ENCODE measurements at places on chromosomes 11 and 22.

DNA sequence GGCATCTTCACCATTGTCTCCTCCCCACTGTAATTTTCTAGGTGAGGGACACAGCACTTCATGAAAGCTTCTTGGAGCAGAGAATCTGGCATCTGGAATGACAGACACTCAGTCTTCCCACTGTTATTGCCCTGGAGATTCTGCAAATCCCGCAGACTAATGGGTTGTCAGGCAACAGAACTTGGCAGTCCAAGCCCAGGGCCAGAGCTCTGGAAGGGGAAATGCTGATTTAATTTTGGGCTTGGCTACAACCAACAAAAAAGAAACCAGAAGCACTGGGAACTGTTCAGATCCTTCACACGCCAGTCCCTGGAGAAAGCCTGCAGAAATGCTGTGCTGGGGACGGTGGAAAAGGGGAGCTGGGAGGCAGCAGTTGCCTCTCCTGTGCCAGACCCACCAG is 71.5 kb upstream of the BID start:
- DNase-seq: no peak

DNA sequence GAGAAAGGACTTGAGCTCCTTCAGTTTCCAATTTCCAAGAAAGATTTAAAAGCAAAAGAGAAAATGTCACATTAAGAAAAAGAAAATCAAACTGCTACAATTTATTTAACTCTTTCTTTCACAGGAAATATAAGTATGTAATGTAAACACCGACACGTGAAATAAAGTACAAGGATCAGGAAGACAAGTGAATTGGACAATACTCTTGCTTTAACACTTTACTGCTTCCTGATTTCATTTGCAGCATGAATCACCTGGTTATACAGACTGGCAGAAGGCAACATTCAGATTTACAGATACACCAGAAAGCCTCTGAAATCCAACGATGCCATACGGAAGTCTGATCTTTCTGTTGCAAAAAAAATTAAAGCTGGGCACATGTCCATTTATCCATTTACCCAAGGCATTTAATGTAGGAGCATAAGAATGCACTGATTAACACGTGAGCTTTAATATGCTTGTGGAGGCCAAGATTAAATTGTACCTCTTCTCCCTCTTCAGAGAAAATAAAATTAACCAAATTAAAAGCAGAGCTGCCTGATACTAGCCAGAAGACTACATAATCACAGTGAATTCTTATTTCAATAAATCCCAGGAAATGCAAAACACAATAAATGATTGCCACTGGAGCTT is 16.0 kb upstream of the PPP2R1B start:
- no peak for DNase-seq

DNA sequence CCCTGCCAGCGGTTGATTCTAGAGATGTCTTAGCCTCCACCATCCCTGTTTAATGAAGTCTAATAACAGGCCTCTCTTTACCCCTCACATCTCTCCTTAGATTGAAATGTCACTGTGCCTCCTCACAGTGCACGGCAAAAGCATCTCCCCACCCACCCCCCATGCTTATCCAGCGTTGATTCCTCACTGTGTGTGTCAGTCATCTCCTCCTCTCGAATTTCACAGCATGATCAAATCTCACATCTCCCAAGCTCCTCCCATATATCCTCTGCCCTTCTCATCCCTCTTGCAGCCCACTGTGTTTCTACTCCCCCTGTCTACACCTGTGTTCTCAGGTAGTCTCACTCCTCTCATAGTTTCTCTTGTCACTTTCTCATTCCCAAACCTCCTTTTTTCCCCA is 84.6 kb downstream of the DBX1 start:
- no peak for DNase-seq

DNA sequence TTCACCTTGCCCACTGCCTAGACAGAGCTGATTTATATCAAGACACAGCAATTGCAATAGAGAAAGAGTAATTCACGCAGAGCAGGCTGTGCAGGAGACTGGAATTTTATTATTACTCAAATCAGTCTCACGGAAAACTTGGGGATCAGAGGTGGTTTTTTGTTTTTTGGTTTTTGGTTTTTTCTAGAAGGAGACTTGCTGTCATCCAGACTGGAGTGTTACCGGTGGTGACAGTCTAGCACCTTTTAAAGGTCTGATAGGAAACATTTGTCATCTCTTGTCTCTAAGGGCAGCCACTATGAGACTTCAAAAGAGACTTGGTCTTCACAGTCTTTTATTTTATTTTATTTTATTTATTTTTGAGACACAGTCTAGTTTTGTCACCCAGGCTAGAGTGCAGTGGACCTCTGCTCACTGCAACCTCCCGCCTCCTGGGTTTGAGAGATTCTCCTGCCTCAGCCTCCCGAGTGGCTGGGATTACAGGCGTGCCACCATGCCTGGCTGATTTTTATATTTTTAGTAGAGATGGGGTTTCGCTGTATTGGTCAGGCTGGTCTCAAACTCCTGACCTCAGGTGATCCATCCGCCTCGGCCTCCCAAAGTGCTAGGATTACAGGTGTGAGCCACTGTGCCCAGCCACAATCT is 19.1 kb downstream of the APOBEC3H start:
- DNase-seq: no peak

- no peak for DNase-seq
These were observed 6.8 kb downstream of the OR51B2 start for GRCh38 chr11:5317292-5317691.

DNA sequence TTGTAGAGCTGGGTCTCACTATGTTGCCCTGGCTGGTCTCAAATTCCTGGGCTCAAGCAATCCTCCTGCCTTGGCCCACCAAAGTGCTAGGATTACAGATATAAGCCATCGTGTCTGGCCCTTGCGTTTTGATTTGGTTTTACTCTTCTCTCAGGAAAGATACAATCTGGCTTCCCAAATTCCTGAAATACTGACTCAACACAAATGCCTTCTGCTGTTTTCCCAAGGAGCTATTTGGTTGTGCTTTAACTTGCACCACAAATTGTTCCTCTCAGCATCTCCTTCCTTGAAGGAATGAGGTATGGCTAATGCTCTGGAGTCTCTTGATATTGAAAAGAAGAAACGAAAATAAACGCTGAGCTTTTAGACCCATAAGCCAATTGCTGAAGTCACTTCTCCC is 110.0 kb upstream of the PAX6 start:
- DNase-seq: no peak

DNA sequence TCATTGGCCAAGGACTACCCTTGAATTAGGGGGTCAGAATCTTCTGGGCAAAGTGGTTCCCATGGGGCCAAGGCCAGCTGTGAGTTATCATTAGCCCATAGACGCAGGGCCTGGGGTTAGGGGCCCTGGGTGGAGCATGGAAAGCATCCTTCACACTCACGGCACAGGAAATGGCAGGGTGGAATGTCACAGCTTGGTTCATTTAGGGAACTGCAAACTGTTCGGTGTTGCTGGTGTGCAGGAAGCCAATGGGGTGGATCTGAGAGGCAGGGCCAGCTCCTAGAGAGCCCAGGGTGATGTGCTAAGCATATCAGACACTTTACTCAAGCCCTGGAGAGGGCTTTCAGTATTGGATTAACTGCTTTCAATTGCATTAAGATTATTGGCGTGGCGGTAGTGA is 42.9 kb downstream of the TECTA start:
- DNase-seq: no peak
